ENCODE measurements at places on chromosomes 16 and 17.
A peak's percentile ranks its signal among the peaks of the same experiment; 100 is the strongest.

DNA sequence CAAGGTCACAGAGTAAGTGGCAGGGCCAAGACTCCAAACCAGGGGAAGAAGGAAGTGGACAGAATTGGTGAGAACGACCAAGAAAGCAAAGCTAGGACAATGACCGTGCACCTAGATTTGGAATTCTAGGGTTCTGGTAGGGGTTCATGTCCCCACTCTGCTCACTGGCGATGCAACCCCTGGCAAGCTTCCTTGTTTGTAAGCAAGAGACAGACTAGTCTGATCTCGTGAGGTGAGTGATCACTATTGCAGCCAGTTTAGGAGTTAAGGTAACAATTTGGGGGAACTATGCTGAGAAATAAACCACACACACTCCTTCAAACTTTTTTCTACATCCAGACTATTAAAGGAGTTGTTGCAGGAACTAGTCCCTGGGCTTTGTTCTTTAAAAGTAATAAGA, 48.1 kb downstream of the XPO6 start:
- DNase-seq: no peak

GRCh38 chr17:35299135-35299534, 56.3 kb downstream of the SLFN5 start:
- no peak for DNase-seq

- no peak for DNase-seq
Observed at GRCh38 chr17:78920528-78920927, 4.7 kb downstream of the TIMP2 start.

- no peak for DNase-seq
Observed at GRCh38 chr17:7825206-7825990, 8.6 kb upstream of the KDM6B start.

DNA sequence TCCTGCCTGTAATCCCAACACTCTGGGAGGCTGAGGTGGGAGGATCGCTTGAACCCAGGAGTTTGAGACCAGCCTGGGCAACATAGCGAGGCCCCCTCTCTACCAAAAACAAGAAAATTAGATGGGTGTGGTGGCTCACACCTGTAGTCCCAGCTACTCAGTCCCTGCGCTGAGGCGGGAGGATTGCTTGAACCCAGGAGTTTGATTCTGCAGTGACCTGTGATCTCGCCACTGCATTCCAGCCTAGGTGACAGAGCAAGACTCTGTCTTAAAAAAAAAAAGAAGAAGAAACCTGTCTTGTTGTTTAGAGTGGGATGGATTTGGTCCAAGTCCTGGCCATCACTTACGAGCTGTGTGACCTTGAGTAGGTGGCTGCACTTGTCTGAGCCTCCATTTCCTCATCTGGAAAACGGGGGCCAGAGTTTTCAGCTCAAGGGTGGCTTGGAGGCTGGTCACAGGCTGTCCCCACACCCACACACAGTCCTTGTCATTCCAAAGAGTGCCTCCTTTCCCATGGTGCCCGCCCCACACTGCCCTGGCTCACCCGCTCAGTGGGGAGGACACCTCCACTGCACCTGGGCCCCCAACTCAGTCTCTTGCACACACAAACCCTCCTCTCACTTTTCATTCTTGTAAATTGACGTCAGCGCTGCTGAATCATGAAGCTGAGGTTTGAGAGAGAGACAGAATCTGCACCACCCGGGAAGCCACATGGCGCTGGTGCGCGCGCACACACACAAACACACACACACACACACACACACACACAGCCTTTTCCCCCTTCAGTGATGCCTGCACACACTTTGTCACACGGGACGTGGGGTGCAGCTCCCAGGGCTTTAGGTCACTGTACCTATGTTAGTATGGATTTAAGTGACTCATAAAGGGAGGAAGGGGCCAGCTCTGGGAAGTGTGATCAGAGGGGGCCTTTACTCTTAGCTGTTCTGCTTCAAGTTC, 4.2 kb downstream of the SOCS1 start:
- DNase-seq: peak; percentile 91

GRCh38 chr17:78379131-78379491, 662 bp downstream of the PGS1 start:
- no peak for DNase-seq

DNA sequence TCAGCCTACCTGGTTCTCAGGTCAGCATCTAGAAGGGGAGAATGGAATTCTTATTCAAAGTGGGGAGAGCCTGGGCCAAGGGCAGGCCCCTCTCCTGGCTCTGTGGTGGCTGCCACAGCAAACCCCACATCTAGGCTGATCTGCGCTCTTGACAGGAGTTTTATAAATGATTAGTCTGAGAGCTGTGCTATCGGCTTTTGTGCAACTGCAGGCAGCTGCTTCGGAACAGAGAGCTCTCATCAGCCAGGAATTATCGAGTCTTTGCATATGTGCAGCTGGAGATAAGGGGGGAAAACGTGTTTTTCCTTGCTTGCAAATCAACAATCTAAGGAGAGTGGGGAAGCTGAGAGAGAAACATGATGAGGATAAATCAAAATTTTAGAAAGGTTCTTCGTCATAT, 91.7 kb downstream of the HS3ST3A1 start:
- no peak for DNase-seq

GRCh38 chr16:49921106-49921505, 65.2 kb upstream of the ZNF423 start:
- DNase-seq: no peak

DNA sequence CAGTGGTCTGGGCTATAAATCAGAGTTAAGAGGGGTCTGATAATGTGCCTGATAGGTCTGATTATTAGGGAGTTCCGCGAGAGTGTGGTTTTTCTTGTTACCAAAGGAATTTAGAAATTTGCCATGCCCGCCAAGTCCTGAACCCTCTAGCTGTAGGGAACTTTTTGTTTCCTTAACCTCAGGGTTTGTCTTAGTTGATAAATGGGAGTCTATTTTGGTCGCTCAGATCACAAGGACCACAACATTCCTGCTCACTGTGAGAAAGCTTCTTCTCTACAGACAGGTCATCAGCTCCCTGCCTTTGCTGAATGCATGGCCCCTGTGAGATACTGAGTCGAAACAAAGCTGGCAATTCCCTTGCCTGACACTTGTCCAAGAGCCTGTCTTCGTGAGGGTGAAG, 497.8 kb downstream of the HS3ST4 start:
- DNase-seq: no peak

GRCh38 chr17:7767004-7767403, 49.5 kb downstream of the DNAH2 start:
- DNase-seq: no peak

DNA sequence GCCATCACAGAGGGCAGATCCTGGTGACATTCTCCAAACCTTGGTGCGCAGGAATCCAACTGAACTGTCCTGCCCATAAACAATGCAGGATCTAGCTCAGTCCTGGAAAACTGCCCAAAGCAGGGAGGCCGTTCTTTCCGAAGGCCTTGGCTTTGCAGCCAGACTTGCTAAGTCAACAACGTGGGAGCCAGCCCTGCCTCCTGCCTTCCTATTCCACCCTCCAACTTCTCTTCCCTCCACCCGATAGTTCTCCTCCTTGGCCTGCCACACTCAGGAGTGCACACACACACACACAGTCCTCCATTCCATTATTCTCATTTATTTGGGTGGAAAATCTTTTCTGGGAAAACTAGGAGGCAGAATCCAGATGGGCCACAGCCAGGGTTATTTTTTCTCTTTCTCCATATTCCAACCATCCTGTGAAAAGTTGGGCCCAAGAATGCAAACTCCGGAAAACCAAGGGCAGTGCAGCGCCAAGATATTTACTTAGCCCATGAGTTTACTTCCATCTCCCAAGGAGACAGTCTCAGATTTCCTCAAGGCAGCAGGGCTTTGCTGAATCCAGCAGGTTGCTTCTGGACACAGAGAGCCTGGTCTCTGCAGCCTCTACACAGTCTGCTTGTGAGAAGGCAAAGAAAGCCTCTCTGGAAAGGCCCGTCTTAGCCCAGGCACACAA, 15.8 kb downstream of the COPRS start:
- DNase-seq: no peak

DNA sequence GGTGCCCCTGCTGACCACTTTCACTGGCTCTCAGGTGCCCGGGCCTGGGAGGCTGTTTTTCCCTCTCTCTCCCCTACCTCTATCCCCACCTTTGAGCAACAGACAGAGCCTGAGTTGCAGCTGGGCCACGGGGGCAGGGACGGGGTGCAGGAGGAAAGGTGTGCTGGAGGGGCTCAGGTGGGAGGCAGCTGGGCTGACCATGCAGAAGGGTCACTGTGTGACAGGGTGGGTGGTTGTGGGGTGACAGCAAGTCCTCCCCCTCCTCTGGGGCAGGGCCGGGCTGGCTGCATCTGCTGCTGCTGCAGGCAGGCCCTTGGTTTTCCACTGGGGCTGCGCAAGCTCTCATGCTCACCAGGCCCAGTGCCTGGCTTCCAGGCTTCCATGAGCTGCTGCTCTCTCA, 6.6 kb downstream of the ZNF319 start:
- no peak for DNase-seq

DNA sequence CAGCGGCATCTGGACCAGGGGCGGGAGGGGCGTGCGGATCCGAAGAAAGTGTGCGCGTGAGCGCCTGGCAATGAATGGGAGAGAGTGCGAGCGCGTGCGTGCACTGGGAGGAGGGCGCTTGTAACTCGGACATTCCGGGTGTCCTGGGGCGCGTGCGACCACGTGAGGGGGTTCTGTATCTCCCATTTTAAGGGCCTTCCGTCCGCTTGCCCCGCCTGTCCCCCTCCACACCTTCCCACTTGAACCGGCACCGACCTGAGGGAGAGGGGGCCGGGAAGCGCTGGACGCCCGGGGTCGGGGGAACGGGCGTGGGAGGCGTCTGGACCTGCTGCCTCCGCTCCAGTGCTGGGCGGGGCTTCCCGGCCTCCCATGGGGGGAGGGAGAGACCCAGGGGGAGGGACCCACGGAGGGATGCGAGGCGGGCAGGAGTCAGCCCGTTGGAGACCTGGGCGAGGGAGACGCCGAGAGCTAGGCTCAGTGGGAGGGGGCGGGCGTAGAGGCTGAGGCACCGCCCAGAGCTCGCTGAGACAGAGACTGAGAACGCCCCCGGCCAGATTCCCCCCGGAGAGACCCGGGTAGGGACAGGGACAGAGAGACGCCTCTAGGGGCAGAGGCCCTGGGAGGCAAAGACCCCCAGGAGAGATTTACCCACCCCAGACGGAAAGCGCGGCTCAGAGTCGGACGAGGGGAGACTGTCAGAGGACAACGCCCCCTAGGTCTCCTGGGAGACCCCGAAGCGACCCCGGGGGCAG, at the start of gene KREMEN2:
Gene KREMEN2, plus strand, starts transcription at position 553 of the 752 bp plus-strand sequence. CDS start 246 bp downstream, outside the sequence.
- no peak for DNase-seq

DNA sequence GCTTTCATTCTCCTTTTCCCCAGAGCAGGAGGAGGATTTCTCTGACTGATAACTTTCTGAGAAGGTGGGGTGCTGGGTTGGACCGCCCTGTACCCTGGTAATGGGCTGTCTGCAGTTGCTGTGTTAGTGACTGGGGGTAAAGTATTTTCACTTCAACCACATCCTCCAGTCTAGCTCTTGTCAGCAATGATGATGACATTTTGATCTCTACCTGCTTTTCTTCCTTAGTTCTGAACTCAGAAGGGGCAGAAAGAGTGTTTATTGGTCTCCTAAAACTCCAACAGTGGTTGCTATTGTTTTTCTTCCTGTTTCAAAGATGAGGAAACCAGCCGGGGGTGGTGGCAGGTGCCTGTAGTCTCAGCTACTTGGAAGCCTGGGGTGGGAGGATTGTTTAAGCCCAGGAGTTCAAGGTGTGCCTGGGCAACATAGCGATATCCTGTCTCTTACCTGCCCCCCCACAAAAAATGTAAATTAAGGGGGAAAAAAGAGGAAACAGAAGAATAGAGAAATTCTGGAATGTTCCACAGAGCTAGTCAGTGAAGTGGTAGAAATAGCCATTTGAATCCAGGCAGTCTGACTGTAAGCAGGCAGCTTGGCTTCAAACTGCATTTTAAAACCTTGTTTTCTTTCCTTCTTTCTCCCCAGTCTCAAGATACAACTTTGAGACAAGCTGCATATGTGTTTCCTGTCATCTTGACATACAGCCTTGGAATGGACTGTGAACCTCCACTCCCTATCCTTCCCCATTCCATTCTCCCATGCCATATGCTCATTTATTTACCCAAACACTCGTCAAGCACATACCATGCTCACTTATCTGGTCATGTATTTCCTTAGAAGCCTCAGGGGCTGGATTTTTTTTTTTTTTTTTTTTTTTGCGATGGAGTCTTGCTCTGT, 3.3 kb upstream of the N4BP1 start:
- peak; percentile 75 for DNase-seq

DNA sequence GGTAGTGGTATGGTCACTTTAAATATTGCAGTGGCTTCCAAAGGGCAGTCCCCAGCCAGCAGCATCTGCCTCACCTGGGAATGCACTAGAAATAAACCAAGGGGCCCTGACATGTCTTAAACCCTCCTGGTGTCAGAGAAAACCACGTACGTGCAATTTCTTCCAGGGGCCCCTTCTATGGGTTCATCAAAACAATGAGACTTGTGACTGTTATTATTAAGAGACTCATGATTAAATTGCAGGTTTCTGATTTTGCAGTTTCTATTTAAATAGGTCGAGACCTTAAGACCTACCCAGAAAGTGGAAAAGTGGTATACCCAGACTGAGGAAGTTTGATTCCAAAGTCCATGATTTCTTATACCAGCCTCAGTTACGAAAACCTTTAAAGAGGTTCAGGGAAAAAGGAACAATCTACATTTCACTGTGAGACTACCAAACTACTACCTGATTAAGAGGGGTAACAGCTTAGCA, 746 bp upstream of the POLG2 start:
- DNase-seq: no peak

DNA sequence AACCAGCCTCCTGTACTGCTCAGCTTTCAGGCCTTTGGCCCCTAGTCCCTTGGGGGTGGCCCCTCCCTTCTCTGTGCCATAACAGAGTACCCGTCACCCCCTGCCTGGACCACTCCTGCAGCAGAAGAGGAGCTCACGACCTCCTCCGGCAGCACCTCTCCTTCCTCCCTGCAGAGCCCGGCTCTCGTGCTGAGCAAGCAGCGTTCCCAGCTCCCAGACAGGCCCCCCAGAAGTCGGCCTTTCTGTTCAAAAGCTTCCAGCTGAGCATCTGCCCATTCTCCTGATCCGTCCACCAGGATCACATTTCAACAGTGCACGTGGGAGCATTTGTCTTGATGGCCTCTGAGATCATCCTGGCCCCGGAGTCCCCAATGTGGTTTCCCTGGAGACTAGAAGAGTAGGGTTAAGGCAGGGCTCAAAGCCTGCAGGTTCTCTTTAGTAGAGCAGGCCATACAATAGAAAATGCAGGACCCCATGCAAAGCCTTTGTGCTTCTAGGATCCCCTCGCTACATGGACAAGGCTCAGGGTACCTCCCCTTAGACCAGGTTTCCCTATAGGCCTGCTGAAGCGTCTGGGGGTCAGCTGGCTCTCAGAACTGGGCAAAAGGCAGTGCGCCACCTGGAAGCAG, 35.6 kb downstream of the NLRC3 start:
- DNase-seq: no peak
